ENCODE measurements at places on chromosomes 7 and 10. TPM values are rescaled to one million over a fixed set of nuclear protein-coding genes. Genes with fewer than 3 reads are reported as not detected.

The SLC16A9 gene
- total RNA-seq: 2.4 TPM

The C7orf57 gene
- total RNA-seq: 1.0 TPM

The WASL gene
- total RNA-seq: 5.5 TPM

The PNLIP gene
- not detected for total RNA-seq

The TRIM50 gene
- not detected for total RNA-seq

The SPACDR gene
- total RNA-seq: 1.0 TPM

The CACNB2 gene
- not detected for total RNA-seq

The PON1 gene
- total RNA-seq: not detected

The OAT gene
- 47.1 TPM for total RNA-seq

The TMEM213 gene
- total RNA-seq: not detected

The TMEM229A gene
- total RNA-seq: not detected

The SBDS gene
- 77.9 TPM for total RNA-seq

The TLX1 gene
- total RNA-seq: not detected

The EPHB6 gene
- 9.0 TPM for total RNA-seq

The FGFR2 gene
- total RNA-seq: not detected

The CCT6A gene
- 340 TPM for total RNA-seq

The CREB3L2 gene
- 20.4 TPM for total RNA-seq

The CPVL gene
- total RNA-seq: not detected

The TEX47 gene
- not detected for total RNA-seq

The ZKSCAN1 gene
- total RNA-seq: 38.6 TPM

The TBX20 gene
- not detected for total RNA-seq

The NUTM2E gene
- not detected for total RNA-seq

The GPR26 gene
- total RNA-seq: not detected

The CFAP70 gene
- total RNA-seq: 0.60 TPM

The DHTKD1 gene
- total RNA-seq: 10.4 TPM

The NEUROD6 gene
- not detected for total RNA-seq

The CHAT gene
- total RNA-seq: not detected

The SNX10 gene
- 33.0 TPM for total RNA-seq

The TMEM176B gene
- total RNA-seq: not detected

The SLC26A5 gene
- total RNA-seq: not detected

The ETV1 gene
- total RNA-seq: 0.10 TPM

The FLNC gene
- total RNA-seq: 0.23 TPM

The CLDN3 gene
- not detected for total RNA-seq

The SFTPA1 gene
- not detected for total RNA-seq

The KCNIP2 gene
- total RNA-seq: 1.1 TPM

The MPP7 gene
- 11.0 TPM for total RNA-seq

The SEMA3D gene
- total RNA-seq: not detected

The RASA4B gene
- total RNA-seq: 23.6 TPM

The HILPDA gene
- total RNA-seq: 72.8 TPM

The UNCX gene
- total RNA-seq: not detected

The MTG1 gene
- 51.6 TPM for total RNA-seq

The STEAP1B gene
- not detected for total RNA-seq

Data from activated naive CD8-positive, alpha-beta T cell treated with anti-CD3 and anti-CD28 coated beads for 36 hours (primary cell).